ENCODE measurements at places on chromosomes 1 and 21.

DNA sequence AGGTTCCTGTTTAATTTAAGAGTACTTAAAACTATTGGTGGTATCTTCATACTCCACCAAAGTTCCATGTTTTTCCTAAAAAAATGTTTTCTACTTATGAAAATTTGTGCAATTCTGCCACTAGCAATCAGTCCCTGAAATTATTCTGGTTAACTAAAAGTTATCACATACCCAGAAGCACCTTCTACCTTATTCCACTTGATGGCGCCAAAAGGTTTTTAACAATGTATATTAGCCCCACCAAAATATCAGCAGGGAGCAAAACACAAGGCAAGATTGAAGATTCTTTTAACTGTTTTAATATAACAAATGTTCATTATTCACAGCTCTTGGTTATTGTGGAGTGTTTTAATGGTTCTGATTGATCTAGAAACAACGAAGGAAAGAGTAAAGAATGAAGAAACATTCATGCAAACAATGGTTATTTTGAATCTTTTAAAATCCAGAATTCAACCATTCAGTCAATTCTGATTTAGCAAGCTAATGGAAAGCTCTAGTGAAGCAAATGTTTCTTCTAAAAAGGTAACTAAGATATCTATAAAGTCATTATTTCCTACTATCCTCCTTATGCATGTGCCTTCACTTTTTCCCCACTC lies 67.2 kb downstream of the TTLL7 start:
- no peak for DNase-seq

DNA sequence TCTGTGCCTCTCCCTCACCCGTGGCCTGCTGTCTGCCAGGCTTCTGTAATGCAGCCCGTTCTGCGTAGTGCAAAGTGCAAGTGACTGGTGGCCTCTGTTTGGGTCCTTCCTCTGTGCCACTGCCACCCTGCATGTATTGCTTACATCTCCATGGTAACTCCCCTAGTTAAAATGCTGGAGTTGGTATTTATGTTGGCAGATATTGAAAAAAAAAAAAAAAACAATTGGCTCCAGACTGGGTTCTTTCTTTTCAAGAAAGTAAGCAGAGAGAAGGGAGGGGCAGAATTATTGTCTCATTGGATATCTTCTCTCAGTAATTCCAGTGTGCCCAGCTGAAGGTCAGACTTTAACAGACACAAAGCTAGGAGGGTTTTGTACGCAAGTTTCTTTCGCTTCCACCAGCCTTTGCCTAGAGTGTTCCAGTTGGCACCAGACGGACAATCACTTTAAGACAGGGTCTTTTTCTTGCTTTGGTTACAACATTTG lies 242.3 kb downstream of the PBX1 start:
- no peak for DNase-seq

- no peak for DNase-seq
These were observed 40.3 kb upstream of the COL18A1 start for GRCh38 chr21:45364468-45365185.

- no peak for DNase-seq
These were observed 216.5 kb downstream of the URB2 start for GRCh38 chr1:229842302-229843255.

GRCh38 chr1:30701258-30701633 lies 22.1 kb downstream of the MATN1 start:
- DNase-seq: no peak

DNA sequence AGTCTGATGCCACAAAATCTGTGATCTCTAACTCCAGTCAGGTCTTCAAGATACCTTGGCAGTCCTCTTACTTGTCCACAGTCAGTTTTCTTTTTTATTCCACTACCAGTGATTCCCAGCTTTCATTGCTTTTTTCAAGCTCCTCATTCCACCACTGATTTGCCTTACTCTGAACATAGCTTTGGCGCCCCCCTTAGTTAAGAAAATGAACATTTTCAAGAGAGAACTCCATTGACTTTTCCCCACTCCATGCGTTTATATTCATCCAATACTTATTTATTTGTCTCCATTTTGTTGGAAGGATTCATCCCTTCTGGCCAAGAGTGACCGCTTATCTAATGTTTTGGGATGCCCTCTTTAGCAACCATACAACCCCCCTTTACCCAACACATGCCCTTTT lies 33.9 kb upstream of the IPO9 start:
- DNase-seq: no peak

DNA sequence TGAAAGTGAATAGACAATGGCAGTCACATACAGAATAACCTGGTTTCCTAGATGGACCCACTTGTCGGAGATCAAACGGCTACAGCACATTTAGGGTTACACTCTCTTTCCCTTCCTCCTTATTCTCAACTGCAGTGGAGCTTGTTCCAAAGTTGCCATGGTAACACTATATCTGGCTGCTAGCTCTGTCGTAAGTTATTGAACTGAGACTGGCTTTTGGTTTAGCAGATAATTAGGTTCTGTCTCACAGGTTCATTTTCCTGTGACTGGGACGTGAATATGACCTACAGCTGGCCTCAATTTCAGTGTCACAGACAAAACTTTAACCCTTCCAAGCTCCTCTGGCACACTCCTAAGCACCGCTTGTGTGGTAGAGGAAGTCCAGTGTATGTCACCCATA lies 875.8 kb downstream of the USP25 start:
- no peak for DNase-seq

- no peak for DNase-seq
These were observed 191.9 kb downstream of the AK5 start for GRCh38 chr1:77473690-77474089.

All from NK-92 treated with Interleukin-12 subunit alpha and Interleukin-12 subunit beta, amount 100 ng/mL, for 24 hours (cell line).